ENCODE measurements at places on chromosomes 5 and 9.

DNA sequence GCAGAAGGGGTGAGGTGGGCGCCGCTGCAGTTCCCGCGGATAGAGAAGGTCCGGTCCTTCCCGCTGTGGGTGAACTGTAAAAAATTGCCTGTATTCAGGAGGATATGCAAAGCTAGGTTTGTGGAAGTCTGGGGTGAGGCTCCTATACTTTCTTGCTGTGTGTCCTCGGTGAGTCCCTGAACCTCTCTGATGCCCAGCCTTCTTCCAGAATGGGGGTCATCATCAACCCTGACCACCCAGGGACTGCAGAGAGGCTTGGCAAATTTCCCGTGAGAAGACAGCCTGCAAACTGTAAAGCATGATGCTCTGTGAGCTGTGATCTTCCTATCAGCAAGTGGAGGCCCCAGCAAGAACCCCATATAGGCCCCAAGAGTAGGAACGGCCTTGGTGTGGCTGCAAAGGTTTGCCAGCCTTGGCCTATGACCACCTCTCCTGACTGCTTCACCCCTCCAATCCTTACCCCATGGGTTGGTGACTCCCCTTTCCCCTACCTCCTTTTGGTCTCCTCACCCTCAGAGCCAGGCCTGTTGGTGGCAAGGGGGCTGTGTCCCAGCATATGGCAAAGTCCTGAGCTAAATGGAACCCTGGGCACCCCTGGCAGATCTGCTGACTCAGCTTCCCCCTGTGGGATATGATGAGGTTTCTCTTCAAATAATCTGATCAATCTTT, 760 bp downstream of the ALDH1B1 start:
- DNase-seq = no peak

DNA sequence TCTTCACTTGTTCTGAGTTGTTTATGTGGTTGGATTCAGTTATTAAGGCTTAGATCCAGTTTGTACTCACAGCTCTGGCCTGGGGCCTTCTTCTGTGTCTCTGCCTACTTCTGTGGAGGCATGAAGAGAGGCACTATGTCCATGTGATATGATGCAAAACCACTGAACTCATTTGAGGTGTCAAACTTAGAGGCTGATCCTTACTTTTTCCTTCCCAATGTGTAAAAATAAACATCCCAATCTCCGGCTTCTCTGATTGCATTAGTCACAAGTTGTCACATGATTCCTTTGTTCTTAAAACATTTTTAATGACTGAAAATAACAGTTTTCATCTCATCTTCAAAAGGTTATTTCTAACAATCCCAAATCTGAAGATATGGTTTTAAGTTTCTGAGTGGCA, 276.0 kb upstream of the RGMB start:
- no peak for DNase-seq

- DNase-seq = no peak
These were observed 60.3 kb upstream of the SLC27A6 start for GRCh38 chr5:128904805-128905567.

- no peak for DNase-seq
These were observed 123.7 kb upstream of the ANKRD55 start for GRCh38 chr5:56356836-56357160.

DNA sequence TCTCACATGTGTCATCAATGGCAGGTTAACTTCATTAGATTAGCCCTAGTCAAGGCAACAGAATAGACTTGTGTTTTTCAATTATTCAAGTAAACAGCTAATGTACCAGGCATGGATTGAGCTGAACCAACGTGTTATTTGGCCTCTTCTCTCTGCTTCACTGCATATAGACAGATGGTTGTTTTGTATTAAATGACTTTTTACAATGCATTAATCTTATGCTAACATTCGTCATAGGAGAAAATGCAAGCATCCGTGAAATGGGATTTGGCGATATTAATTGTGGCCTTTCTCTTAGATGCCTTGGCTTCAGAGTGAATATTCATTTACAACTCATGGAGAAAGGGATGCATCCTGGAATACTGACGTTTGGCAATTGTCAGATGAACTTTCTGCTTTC, 208.0 kb downstream of the KCTD16 start:
- DNase-seq = peak; percentile 91

GRCh38 chr9:96515621-96516470, 65.9 kb downstream of the HABP4 start:
- DNase-seq = no peak

DNA sequence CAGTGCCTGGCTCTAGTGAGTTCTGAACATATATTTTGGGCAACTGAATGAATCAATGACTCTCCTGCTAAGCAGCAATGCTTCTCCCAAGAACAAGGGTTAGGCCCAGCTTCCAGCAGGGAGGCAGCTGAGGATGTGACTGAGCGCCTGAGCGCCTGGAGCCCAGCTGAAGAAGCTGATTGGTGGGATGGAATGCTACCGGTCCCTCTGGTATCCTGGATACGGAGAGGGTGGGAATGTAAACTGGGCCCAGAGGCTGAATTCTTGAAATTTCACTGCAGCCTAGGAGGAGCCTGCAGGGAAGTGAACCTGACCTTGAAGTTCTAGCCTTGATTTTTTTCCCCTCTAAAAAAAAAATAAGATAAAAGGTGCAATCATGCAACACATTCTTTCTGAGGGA, 43.2 kb downstream of the WWC1 start:
- no peak for DNase-seq

- DNase-seq = no peak
These were observed 9.2 kb downstream of the ENC1 start for GRCh38 chr5:74631081-74631953.

GRCh38 chr5:94192658-94193391, 425.6 kb downstream of the KIAA0825 start:
- DNase-seq = no peak

DNA sequence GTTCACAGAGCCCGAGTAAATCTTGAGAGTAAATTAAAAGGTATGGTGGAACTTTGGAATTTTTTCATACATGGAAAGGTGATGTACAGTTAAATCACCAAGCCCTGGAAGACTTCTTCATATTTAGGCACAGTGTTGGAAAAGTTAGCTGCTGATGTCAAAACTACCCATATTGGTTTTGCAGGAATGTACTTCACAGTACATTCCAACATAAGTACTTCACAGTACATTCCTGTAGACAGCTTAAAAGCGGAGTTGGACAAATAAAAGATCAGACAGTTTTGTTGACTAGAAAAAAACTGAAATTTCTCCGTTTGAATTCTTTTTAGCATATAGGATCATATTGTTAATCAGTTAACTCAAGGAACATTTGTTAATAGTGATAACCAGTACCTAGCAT, 1.8 kb downstream of the RANBP17 start:
- DNase-seq = no peak

GRCh38 chr5:10513501-10514442, 50.1 kb upstream of the ANKRD33B start:
- DNase-seq = no peak

DNA sequence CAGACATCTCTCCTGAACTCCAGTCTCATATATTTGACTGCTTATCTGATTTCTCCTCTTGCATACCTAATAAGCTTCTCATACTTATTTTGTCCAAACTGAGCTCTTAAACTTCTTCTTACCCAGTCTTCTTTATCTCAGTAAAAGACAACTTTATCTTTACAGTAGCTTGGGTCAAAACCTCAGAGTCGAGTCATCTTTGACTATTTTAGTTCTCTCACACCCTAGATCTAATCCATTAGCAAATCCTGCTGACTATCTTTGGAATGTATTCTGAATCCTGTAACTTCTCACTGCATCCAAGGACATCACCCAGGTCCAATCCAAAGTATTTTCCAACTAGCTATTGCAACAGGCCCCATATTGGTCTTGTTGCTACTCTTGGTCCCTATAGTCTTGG, 11.8 kb upstream of the JAK2 start:
- no peak for DNase-seq

- DNase-seq = no peak
These were observed 585.5 kb upstream of the RGMB start for GRCh38 chr5:98187945-98188344.

DNA sequence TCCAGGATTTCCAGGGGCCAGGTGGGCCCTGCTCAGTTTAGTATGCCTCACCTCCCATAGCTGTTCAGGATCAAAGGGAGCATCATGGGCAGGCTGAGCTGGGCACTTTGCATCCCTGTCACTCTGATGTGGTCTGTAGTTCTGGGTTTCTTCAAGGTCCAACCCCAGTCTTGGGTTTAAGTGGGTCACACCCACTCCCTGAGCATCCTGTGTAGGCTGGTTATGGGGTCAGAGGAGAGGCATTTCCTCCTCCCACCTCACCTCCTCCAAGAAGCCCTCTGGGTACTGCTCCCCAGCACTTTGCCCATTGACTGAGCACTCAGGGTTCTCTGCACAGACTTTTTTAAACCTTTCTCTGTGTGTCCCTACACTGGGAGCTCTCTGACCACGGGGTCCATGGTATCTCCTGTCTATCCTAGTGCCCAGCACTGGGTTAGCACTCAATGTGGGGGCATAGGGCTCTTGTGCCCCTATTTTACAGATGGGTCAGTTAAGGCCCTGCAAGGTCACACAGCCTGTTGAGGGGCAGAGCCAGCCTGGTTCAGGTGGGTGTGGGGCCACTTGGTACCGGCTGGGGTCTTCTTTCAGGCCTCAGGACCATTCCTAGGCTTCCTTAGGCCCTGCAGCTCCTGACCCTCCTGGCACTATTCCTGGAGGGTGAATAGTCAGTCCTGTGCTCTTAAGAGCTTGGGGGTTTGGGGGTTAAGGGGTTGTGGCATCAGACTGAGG, 19.0 kb downstream of the CXXC5 start:
- no peak for DNase-seq

- DNase-seq = peak; percentile 7
These were observed at the start of gene ABLIM3 for GRCh38 chr5:149141224-149141956. TSS of gene ABLIM3 (plus strand) at chr5:149141493. CDS start at chr5:149142096, 603 bp downstream.

DNA sequence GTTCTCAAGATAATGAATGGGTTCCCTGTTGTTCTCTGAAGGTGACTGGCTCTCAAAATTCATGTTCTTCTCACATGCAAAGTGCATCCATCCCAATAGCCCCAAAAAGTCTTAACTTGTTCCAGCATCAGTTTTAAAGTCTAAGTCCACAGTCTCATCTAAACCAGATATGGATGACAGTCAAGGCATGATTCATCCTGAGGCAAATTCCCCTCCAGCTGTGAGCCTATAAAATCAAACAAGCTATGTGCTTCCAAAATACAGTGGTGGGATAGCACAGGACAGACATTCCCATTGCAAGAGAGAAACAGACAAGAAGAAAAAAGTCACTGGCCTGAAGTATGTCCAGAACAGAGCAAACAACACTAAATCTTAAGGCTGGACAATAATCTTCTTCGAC, 25.4 kb downstream of the FBXO10 start:
- no peak for DNase-seq

GRCh38 chr9:91040371-91041215, 239.0 kb downstream of the SYK start:
- no peak for DNase-seq

DNA sequence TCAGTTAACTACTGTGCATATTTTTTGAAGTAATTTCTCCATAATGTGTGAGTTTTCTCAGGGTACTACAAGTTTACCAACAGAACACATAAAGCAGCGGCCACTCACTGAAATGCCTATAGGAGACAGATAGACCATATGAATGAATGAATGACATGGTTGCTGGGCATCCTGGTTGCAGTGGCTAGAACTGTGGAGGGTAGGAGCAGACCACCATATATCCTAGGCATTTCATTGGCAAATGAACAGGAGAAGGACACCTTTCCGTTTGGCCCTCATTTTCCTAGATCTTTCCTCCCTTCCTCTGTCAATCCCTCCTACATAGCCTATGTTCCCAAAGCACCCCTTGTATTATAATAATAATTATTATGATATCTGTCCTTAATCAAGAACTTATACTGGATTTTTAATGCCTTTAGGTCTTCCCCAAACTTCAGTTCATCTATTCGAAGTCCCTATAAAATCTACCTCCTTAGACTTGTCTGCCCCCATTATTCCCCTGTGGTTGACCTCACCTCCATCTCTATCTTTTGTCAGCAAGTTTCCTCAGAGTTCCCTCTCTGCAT, 472.2 kb downstream of the RAB3C start:
- DNase-seq = no peak
